ENCODE measurements at places on chromosomes 6 and 20.

GRCh38 chr6:18893540-18894269 is 506.6 kb downstream of the RNF144B start:
- DNase-seq, result no peak

GRCh38 chr6:4732691-4733315 is 43.4 kb upstream of the CDYL start:
- DNase-seq, result peak; percentile 97

DNA sequence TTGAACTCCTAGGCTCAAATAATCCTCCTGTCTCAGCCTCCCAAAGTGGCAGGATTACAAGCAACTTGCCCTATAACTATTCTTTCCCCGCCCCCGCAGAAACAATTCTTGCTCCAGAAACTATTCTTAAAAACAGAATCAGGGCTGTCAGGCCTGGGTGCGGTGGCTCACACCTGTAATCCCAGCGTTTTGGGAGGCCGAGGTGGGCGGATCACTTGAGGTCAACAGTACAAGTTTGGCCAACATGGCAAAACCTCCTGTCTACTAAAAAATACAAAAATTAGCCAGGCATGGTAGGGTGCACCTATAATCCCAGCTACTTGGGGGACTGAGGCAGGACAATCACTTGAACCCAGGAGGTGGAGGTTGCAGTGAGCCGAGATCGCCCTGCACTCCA is 31.2 kb downstream of the SAMHD1 start:
- DNase-seq, result no peak

DNA sequence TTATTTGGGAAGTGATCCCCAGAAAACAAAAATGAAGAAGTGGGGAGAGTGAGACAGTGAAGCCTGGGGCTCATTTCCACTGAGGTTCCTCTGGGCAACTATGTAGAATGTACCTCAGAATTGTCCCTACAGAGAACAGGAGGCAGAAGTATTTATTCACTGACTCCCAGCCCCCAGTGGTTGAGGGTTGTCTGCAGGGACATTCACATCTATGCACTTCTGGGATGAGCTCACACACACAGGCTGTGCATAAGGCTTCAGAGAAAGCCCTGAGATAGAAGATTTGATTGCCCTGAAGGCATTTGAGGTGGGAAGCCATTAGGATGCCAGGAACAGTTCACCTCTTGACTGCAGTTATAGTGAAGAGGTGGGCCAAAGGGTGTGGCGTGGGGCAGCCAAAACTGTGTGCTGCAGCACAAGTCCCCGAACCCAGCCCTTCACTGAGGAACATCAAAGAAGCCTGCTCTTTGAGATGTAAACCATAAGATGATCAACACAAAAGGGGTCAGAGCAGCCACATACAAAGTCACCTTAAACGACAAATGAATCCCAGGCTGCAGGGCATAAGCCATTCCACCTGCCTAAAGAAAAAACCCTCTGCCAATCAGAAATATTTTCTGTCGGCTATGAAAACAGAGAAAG is 853.8 kb upstream of the FLRT3 start:
- no peak for DNase-seq

DNA sequence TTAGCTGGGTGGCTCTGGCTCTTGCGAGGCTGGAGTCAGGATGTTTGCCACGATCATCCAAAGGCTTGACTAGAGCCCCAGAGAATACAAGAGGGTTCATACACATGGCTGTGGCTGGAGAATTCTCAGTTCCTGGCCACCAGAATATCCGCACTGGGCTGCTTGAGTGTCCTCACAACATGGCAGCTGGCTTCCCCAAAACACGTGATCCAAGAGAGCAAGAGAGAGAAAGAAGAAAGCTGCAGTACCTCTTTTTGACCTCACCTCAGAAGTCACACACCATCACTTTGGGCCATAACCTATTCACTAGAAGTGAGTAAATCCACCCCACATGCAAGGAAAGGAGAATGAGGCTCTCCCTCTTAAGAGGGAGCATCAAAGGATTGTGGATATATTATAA is 21.5 kb upstream of the BPIFB1 start:
- DNase-seq, result no peak
